ENCODE measurements at places on chromosomes 1 and 21. TPM values are rescaled to one million over a fixed set of nuclear protein-coding genes. Genes with fewer than 3 reads are reported as not detected.

DNA sequence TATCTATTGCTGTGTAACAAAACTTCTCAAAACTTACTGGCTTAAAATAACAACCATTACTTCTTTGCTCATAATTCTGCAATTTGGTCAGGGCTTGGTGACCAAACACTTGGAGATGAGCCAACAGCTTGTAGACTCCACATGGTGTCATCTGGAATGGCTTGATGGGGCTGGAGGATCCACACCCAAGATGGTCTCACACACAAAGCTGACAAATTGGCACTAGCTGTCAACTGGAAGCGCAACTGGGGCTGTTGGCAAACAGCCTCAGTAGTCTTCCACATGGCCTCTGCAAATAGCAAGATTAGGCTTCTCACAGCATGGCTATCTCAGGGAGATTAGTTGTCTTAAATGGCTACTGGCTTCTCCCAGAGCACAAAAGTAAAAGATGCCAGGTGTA, 27.1 kb upstream of the MTF2 start:
- no peaks in the 10 kb centered on the region for H3K36me3 ChIP-seq
- H3K4me3 ChIP-seq = no peak overlapping the region
- no peak for DNase-seq

DNA sequence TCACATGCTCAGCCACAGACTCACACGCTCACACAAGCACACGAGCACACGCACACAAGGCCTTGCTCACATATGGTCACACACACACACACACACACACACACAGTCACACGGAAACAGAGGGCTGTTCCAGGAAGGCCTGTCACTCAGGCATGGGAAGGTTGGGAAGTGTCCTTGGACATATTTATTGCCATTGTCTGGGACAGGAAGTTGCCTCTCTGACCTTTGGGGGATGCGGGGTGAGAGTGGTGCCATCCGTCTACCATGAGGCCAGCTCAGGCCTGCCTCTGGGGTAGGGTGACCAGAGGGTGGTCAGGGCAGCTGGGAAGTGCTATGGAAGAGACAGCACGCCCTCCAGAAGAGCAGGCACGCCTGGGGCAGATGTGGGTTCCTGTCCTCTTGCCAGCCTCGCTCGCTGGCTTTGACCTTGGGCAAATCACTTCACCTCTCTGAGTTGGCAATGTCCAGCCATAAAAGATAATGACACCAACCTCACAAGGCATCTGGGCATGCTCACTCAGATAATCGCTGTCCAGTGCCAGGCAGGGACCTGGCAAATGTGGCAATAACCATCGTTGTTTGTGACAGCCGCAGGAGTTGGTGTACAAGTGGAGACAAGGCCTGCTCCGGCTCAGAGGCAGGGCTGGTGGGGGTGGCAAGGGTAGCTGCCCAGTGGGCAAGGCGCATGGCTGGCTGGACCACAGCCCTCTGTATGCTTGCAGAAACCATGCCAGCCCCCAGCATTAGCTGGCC, 8.0 kb upstream of the GUCA2A start:
- H3K27me3 ChIP-seq = no peaks in the 10 kb centered on the region
- peak; percentile 26 for DNase-seq
- H3K4me1 ChIP-seq = peaks cover 10% of the 10 kb centered on the region
- no peak overlapping the region for H3K4me3 ChIP-seq

DNA sequence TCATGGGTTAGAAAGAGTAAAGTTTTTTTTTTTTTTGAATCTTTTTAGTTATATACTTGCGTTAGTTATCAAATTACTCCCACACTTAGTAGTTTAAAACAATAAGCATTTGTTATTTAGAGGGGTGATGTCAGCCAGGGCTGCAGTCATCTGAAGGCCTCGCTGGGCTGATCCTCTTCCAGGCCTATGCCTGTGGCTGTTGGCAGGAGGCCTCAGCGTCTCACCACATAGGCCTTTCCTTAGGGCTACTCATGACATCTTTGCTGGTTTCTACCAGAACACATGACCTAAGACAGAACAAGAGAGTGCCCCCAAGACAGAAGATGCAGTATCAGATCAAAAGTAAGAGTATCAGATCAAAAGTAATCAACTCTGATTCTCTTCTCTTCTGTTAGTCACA, 167.4 kb downstream of the HHAT start:
- H3K27me3 ChIP-seq = no peaks in the 10 kb centered on the region
- no peak overlapping the region for H3K27ac ChIP-seq
- no peak overlapping the region for H3K4me3 ChIP-seq
- peak; percentile 49 for DNase-seq
- H3K4me1 ChIP-seq = peaks cover 7% of the 10 kb centered on the region

DNA sequence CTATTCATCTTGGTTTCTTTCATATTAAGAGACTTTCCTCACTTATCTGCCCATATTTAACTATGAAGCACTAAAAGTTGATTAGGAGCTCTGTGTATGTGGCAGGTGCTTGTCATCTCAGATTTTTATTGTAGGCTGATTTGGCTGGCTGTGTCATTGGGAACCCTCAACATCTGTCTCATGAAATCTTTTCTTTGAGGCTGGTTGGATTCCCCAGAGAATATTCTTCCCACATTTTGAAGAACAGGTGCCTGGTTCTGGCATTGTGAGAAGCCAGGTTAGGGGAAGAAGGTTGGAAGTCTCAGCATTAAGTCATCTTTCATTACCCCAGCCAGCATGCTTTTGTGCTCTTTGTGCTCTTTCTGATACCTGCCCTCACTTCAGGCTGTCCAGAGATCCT, 37.1 kb downstream of the EEIG2 start:
- H3K4me1 ChIP-seq = peaks cover 53% of the 10 kb centered on the region
- no peak for DNase-seq
- H3K4me3 ChIP-seq = no peak overlapping the region
- H3K27ac ChIP-seq = peak overlapping the region; percentile 66
- no peaks in the 10 kb centered on the region for H3K27me3 ChIP-seq

DNA sequence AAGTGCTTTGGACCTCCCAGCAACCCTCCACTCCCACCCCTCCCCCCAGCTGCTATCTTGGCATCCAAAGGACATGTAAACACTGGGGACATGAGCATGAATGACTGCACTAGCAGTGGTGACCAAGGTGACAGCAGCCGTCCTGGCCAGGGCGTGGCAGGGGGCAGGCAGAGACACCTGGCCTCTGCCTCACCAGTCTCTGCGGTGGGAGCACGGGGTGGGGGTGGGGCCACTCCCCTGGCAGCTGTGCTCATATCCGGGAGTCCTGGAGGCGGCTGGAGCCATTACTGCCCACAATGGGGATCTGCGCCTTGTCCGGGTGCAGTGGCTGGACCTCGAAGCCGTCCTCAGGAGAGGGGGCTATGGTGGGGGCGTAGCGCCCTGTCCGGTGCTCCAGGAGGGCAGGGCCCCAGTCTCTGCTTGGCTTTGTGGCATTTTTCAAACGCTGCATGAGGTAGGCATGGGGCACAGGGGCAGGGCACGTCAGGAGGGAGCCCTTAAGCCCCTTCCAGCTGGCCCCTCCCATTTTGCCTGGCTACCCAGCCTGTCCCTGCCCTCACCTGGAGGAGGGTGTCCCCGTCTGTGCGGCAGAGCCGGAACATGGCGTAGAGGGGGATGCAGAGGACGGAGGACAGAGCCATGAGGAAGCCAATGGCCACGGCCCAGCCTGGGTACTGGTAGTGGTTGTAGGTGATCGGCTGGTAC, 6.0 kb downstream of the CCDC24 start:
- no peak overlapping the region for H3K27ac ChIP-seq
- no peaks in the 10 kb centered on the region for H3K36me3 ChIP-seq
- no peaks in the 10 kb centered on the region for H3K4me1 ChIP-seq
- no peaks in the 10 kb centered on the region for H3K27me3 ChIP-seq
- H3K4me3 ChIP-seq = no peak overlapping the region
- DNase-seq = no peak

- no peaks in the 10 kb centered on the region for H3K36me3 ChIP-seq
- DNase-seq = no peak
- no peaks in the 10 kb centered on the region for H3K27me3 ChIP-seq
- H3K27ac ChIP-seq = no peak overlapping the region
- no peak overlapping the region for H3K4me3 ChIP-seq
Measured at GRCh38 chr1:70874063-70874462, 173.6 kb downstream of the PTGER3 start.

- no peak overlapping the region for H3K4me3 ChIP-seq
- no peak for DNase-seq
- H3K27ac ChIP-seq = no peak overlapping the region
Measured at GRCh38 chr1:202023001-202023433, 12.6 kb downstream of the ELF3 start.

DNA sequence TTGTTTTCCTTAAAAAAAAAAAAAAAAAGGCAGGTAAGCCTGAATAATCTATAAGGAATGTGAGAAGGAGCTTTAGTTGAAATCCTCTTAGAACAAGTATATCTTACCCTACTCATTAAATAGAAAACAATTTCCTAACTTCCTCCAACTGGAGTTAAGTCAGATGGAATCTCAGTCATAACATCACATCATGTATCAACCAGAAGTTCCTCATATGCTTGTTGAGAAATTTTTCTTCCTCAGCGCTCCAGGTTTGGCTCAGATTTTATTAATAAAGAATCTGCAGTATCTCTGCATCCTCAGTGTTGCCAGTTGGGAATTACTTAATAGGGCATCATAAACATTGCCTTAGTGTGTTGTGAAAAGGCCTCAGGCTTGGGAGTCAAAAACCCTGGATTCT, 37.6 kb downstream of the DUSP10 start:
- DNase-seq = peak; percentile 29
- peaks cover 5% of the 10 kb centered on the region for H3K4me1 ChIP-seq
- H3K4me3 ChIP-seq = no peak overlapping the region
- H3K36me3 ChIP-seq = peaks cover 27% of the 10 kb centered on the region

GRCh38 chr1:119235120-119235519, 94.7 kb upstream of the WARS2 start:
- no peaks in the 10 kb centered on the region for H3K4me1 ChIP-seq
- no peaks in the 10 kb centered on the region for H3K36me3 ChIP-seq
- H3K4me3 ChIP-seq = no peak overlapping the region
- no peak overlapping the region for H3K27ac ChIP-seq
- H3K27me3 ChIP-seq = no peaks in the 10 kb centered on the region
- no peak for DNase-seq

GRCh38 chr1:220249522-220249921, 22.7 kb downstream of the RAB3GAP2 start:
- no peaks in the 10 kb centered on the region for H3K36me3 ChIP-seq
- no peaks in the 10 kb centered on the region for H3K27me3 ChIP-seq
- no peaks in the 10 kb centered on the region for H3K4me1 ChIP-seq
- no peak overlapping the region for H3K4me3 ChIP-seq
- no peak for DNase-seq
- H3K27ac ChIP-seq = no peak overlapping the region

DNA sequence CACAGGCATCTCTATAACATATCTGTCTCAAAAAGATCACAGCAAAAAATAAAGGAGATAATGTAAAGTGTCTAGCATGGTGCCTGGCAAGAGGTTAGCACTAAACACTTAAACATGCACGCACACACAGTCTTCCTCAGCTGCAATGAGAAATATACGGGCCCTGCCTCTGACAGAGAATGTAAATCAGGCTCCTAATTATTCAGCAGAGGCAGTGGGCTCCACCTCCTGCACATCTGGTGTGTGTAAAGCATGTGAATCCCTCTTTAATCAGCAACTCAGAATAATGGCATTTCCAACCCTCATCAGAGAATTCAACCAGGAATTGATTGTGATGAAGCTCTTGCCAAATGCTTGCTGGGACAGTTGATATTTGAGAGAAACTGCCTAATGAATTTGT, 85.6 kb upstream of the KCNA3 start:
- H3K4me3 ChIP-seq = no peak overlapping the region
- DNase-seq = no peak
- H3K27me3 ChIP-seq = no peaks in the 10 kb centered on the region
- no peaks in the 10 kb centered on the region for H3K4me1 ChIP-seq
- no peak overlapping the region for H3K27ac ChIP-seq

DNA sequence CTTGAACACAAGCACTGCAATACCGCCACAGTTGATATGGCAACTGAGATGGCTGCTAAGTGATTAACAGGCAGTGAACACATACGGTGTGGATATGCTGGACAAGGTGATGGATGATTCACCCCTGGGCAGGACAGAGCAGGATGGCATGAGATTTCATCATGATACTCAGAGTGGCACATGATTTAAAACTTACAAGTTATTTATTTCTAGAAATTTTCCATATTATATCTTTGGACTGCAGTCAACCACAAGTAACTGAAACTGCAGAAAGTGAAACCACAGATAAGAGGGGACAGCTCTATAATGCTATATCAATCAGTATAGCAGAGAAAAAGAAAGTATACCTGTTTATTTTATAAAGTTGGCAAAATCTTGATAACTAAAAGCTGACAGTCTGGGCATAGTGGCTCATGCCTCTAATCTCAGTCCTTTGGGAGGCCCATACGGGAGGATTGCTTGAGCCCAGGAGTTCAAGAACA, 47.9 kb downstream of the PHACTR4 start:
- no peak overlapping the region for H3K27ac ChIP-seq
- H3K36me3 ChIP-seq = no peaks in the 10 kb centered on the region
- H3K4me3 ChIP-seq = no peak overlapping the region
- peak; percentile 74 for DNase-seq
- peaks cover 4% of the 10 kb centered on the region for H3K4me1 ChIP-seq
- H3K27me3 ChIP-seq = no peaks in the 10 kb centered on the region

DNA sequence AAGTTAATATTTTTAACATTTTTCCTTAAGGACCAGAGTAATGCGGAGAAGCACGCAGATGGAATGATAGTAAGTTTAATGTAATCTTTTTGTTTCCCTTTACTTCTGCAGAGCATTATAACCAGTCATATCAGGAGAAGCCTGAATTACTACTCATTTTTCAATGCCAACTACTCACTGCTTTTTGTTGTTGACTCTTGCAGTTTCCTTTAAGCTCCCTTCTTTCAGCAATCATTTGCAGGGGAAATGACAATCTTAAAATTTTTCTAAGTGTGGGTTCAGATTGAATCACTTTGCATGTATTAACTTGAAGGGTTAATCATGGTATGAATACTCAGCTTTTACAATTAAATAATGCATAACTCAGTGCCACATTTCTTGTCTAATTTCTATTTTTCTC, 122.2 kb downstream of the NRDC start:
- H3K4me3 ChIP-seq = no peak overlapping the region
- peaks cover 33% of the 10 kb centered on the region for H3K36me3 ChIP-seq
- H3K27me3 ChIP-seq = no peaks in the 10 kb centered on the region
- H3K4me1 ChIP-seq = peaks cover 6% of the 10 kb centered on the region
- no peak for DNase-seq

GRCh38 chr1:222589462-222590302, at the start of gene TAF1A:
Gene TAF1A, minus strand, starts transcription at chr1:222589933.
- H3K4me3 ChIP-seq = peak within 1 kb of the TSS; percentile 64
- no peaks in the 10 kb centered on the region for H3K36me3 ChIP-seq
- H3K4me1 ChIP-seq = peaks cover 10% of the 10 kb centered on the region
- DNase-seq = peak; percentile 86
- no peaks in the 10 kb centered on the region for H3K27me3 ChIP-seq

DNA sequence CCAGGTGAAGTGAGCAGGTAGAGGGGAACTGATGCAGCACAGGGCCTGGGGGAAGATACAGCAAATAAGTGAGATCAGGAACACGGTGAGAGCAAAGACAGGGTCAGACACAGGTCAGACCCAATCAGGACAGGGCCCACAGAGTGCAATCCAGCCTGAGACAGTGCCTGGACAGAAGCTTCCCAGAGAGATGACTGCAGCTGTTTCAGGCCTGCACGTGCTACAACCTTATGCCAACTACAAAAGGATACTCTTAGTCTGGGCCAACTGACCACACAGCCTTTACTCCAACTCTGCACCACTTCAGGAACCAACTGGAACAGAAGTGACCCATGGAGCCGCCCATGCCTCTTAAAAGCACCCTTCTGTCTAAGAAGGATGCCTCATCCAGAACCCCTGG, 228.0 kb downstream of the TOMM20 start:
- no peaks in the 10 kb centered on the region for H3K27me3 ChIP-seq
- no peak overlapping the region for H3K27ac ChIP-seq
- H3K36me3 ChIP-seq = no peaks in the 10 kb centered on the region

IFI44L gene
- 0.04 TPM for total RNA-seq

LRIF1 gene
- total RNA-seq = 7.5 TPM

OR2G6 gene
- not detected for total RNA-seq

CLCA1 gene
- not detected for total RNA-seq

CD52 gene
- total RNA-seq = not detected

ARTN gene
- total RNA-seq = 26.2 TPM

OR2M4 gene
- not detected for total RNA-seq

C1orf53 gene
- 4.3 TPM for total RNA-seq
